CD4-positive, alpha-beta T cell (primary cell): ENCODE measurements at places on chromosomes 12 and 14.

DNA sequence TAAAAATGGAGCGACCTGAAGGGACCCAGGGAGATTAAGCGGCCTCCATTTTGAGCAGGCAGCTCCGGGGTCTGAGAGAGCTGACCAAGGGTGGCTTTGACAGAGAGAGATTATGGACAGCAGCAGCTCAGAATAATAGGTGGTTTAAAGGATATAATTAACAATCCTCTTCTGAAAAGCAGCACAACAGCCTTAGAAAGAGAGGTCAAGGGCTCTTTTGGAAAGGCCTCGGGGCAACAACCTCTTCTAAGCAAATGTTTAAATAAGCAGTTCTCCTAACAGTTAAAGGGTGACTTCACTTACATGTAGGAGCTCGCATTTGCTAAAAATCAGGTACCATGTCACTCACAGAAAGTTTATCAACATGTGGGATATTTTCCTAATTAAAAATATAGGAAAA, 87.2 kb upstream of the FRMD6 start:
- no peaks in the 10 kb centered on the region for H3K27me3 ChIP-seq
- no peak for DNase-seq
- no peaks in the 10 kb centered on the region for H3K36me3 ChIP-seq
- H3K4me3 ChIP-seq = no peak overlapping the region

- no peaks in the 10 kb centered on the region for H3K4me1 ChIP-seq
- no peak for DNase-seq
- H3K36me3 ChIP-seq = no peaks in the 10 kb centered on the region
Measured at GRCh38 chr14:88106377-88106776, 101.4 kb downstream of the GPR65 start.

DNA sequence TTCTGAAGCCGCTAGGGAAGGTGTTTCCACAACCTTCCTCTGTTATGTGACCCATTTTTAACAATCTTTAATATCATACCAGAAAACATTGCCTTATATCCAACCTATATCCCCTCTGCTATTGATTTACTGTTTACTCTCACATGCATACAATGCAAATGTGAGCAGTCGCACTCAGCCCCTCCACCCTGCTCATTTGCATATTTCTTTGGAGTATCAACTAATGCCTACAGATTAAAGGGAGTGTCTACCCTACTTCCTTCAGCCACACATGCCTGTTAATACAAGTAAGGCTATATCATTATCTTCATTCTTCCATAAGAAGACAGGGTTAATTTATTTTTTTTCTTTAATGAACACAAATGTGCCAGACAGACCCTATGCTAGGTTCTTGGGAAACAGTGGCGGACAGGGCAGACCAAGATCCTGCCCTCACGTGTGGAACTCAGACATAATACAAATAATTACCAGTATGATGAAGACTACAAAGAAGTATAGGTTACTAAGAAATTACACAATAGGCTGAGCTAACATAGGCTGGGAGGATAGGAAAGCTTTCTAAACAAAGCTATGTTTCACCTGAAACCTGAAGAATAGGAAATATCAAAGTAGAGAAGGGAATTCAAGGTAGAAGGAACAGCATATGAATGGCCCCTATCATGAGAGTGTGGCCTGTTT, 107.3 kb upstream of the MDM1 start:
- H3K27ac ChIP-seq = no peak overlapping the region
- no peaks in the 10 kb centered on the region for H3K36me3 ChIP-seq
- no peak for DNase-seq
- H3K27me3 ChIP-seq = no peaks in the 10 kb centered on the region

DNA sequence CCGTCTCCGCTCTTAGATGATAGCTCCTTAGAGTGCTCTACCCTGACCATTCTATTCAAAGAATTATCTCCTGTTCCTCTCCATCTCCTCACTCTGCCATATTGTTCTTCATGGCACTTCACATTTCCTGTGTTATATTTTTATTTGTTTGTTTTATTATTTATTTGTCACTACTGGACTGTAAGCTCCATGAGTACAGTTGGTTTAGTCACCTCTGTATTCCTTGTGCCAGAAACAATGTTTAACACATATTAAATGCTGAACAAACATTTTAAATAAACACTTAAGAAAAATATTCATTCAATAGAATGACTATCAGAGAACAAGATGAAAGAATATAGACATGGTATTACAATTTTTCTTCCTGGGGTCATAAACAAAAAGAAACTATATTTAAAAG, 35.6 kb downstream of the KIAA0586 start:
- DNase-seq = no peak
- no peaks in the 10 kb centered on the region for H3K4me1 ChIP-seq
- peaks cover 67% of the 10 kb centered on the region for H3K36me3 ChIP-seq
- H3K4me3 ChIP-seq = no peak overlapping the region
- no peaks in the 10 kb centered on the region for H3K27me3 ChIP-seq

DNA sequence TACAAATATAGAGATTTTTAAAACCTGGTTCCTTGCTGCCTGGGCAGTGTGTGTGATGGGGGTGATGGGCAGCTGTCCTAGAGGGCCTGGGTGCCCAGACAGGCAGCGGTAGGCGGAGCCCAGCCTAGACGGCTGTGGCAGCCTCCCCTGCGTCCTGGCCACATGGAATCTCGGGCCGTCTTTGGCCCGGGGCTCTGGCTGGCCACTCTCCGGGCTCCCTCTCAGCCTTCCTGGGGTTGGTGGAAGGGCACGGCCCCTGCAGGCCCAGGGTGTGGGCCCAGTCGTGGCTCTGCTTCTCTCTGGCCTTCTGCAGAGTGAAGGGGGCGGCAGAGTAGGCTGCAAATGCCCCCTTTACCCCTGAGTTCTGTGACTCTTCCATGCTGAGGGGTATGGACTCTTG, 2.3 kb downstream of the LRTM2 start:
- H3K4me1 ChIP-seq = peaks cover 2% of the 10 kb centered on the region
- DNase-seq = no peak
- H3K27me3 ChIP-seq = peaks cover 34% of the 10 kb centered on the region

DNA sequence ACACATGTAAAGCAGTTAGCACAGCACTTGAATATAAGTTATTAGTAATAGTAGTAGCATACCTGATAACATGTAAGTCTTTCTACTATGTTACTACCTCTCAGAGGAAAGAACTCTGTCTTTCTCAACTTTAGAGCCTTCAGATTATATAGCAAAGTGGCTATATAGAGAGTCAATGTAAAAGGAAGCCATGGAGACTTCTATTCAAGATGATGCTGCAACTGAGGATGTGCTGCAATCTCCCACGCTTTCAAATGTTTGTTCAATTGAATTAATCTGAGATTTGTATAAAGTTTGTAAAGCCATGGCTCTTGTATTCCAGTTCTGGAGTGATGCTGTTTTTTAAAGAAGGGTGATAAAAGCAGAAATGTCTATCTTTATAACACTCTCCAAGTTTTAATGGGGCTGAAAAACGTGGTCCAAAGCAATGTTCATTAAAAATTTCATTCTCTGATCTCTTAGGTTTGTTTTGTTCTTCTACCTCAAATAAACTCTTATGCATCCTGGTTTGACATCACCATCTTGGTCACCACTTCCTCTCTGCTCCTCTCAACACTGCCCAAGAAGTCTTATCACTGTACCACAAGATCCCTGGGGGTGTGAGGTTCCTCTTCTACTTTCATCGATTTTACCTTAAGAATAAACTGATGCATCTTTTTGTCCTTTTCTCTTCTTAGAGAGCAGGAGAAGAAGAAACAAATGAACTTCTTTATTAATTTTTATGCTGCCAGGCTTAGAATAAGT, 40.6 kb downstream of the C12orf42 start:
- no peaks in the 10 kb centered on the region for H3K27me3 ChIP-seq
- DNase-seq = peak; percentile 61
- peaks cover 6% of the 10 kb centered on the region for H3K4me1 ChIP-seq
- no peak overlapping the region for H3K27ac ChIP-seq
- H3K36me3 ChIP-seq = no peaks in the 10 kb centered on the region

DNA sequence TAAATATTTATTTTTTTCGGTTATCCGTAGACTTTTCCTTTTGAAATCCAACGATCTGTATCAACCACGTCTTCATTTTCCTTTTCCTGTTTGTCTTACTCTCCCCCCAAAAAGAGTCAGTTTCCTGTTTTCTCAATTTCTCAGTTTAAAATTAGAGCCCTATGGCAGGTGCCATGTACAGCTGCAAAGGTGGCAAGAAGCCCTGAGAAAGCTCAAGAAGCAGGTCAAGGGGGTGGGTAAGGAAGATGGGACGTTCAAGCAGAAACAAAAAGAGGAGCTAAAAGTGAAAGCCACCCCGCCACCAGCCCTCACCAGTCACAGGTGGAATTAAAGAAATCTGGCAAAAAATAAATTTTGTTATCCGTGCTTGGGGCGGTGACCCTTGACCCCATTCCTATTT, 26.7 kb downstream of the SLC35E3 start:
- no peaks in the 10 kb centered on the region for H3K27me3 ChIP-seq
- H3K4me1 ChIP-seq = peaks cover 10% of the 10 kb centered on the region
- no peak overlapping the region for H3K27ac ChIP-seq
- H3K4me3 ChIP-seq = no peak overlapping the region
- no peaks in the 10 kb centered on the region for H3K36me3 ChIP-seq

DNA sequence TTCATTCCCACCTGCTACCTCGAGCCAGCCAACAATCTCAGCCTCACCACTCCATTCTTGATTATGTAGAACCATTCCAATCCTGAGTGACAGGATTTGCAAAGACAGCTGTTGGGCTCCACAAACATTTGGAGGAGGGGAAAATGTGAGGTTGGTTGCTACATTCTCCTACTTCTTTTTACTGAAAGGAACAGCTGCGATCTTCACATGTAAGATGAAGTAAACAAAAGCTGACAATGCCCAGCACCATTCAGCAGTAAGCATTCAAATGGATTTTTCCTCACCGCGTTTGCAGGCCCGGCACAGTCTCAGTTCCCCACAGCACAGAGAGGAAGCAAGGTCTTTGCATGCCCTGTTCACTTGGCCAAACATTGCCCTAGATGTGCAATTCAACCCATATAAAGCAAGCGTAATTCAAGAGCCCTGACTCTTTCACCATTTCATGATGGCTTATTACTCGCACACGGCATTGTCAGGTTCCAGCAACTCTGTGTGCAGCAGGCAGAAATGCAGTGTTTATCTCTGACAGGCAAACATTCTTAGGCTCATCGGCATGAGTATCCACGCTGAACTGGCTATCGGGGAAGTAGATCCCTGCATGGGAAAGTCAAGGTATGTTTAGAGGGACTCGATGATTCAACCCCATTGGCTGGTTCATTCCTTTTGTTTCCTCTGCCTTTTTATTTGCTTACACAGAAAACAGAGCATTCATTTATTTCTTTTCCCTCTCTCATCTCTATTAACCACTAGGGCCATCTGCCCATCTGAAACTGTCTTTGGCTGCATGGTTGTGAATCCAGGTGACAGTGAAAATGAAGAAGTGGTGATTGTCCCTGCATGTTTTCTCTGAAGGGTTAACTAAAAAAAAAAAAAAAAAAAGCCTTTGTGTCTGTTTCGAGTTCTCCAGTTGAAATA, 236.1 kb upstream of the PLEKHG7 start:
- no peak overlapping the region for H3K27ac ChIP-seq
- H3K36me3 ChIP-seq = no peaks in the 10 kb centered on the region
- H3K4me3 ChIP-seq = no peak overlapping the region
- peaks cover 5% of the 10 kb centered on the region for H3K4me1 ChIP-seq
- H3K27me3 ChIP-seq = no peaks in the 10 kb centered on the region

GRCh38 chr12:116278667-116279066, 1.2 kb upstream of the MED13L start:
- H3K27me3 ChIP-seq = no peaks in the 10 kb centered on the region
- H3K36me3 ChIP-seq = no peaks in the 10 kb centered on the region
- no peak for DNase-seq
- H3K4me3 ChIP-seq = no peak overlapping the region
- H3K4me1 ChIP-seq = peaks cover 15% of the 10 kb centered on the region

GRCh38 chr12:95304673-95305198, 87.1 kb downstream of the VEZT start:
- no peaks in the 10 kb centered on the region for H3K27me3 ChIP-seq
- H3K4me3 ChIP-seq = no peak overlapping the region
- DNase-seq = no peak
